ENCODE measurements at places on chromosomes 3 and 15. TPM values are rescaled to one million over a fixed set of nuclear protein-coding genes. Genes with fewer than 3 reads are reported as not detected.
A peak's percentile ranks its signal among the peaks of the same experiment; 100 is the strongest.

Gene PDZRN3
- 42.9 TPM for total RNA-seq

Gene MYRIP
- total RNA-seq, result 0.53 TPM

DNA sequence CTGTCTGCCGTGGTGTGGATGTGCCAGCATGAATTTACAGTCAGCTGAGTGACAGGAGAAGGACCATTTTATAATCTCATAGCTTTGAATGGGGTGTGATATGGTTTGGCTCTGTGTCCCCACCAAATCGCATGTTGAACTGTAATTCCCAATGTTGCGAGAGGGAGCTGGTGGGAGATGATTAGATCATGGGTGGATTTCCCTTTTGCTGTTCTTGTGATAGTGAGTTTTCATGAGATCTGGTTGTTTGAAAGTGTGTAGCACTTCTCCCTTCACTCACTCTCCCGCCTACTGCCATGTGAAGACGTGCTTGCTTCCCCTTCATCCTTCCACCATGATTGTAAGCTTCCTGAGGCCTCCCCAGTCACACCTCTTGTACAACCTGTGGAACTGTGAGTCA, 111.9 kb upstream of the CHD2 start:
- no peak for DNase-seq

DNA sequence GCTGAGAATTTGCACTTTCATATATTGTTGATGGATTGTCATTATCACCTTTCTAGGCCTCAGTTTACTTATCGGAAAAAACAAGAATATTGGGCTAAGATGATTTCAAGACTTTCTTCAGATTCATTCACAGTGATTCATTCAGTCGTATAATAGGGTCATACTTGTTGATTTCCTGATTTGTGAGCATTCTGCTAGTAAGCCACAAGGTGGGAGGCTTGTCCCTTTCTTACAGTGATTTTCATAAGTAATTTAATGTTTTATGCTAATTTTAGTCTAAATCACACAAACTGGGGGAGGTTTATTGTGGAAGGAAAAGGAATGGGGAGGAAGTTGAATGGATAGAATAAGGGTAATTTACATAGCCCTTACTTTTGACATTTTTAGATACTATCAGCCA, 126.8 kb upstream of the GOLGA6L4 start:
- DNase-seq, result no peak

DNA sequence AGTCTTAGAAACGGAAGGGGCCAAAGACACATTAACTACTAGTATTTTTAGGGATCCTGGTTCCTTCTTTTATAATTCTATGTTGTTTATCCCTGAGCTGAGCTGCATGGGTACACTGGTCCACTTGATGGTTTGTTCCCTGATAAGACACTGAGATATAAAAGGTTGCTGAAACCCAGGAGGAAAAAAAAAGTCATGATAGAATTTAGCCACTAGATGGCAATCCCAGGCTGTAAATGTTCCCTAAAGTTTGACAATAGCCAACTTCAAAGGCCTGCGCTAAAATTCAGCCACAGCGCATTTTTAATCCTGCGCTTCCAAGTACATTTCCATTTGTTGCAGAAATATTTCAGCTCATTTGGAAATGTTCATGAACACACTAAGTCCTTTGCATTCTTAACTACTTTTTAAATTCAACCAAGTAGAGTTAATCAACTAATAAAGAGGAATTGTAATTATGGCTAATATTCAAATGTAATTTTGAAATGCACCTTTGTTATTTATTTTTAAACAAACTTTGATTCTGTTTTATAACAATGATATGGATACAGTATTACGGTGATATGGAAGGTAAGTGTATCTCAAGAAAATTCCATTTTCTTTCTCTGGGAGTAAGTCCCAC, 249.3 kb upstream of the FEZF2 start:
- DNase-seq, result no peak

DNA sequence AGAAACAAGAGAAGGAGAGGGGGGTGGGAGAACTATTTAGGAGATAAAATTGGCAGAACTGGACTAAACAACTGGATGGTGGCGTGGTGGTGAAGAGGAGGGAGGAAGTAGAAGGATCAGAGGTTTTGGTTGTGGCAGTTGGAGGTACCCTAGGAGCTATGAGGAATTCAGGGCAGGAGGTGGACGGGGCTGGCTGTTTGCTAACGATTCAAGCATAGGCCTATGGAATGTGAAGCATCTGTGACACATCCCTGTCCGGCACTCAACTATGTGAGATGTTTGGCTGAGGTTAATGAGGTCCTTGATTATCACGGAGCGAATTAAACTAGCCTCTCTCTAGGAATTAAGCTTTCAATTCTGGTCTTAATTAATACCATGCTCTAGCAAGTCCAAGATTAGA, 13.5 kb downstream of the TARS3 start:
- DNase-seq, result no peak

Gene CLEC3B
- total RNA-seq, result 1.2 TPM

DNA sequence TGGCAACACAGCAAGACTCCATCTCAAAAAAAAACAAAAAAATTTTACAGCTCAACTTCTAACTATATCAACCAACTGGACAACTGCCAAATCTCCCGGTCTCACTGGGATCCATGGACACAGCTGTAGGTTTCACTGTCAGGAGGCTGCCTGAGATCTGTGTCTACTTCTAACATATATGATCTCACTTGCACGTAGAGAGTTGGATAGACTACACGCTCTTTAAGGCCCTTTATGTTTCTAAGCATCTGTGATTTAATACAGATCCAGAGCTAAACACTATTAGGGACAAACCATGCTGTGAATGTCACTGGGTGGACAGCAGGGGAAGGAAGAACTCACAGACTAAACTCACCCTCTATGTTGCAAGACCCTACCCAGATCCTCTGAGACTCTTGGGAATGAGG, 13.0 kb upstream of the APOD start:
- DNase-seq, result no peak

Gene CHRNA7
- 3.0 TPM for total RNA-seq

DNA sequence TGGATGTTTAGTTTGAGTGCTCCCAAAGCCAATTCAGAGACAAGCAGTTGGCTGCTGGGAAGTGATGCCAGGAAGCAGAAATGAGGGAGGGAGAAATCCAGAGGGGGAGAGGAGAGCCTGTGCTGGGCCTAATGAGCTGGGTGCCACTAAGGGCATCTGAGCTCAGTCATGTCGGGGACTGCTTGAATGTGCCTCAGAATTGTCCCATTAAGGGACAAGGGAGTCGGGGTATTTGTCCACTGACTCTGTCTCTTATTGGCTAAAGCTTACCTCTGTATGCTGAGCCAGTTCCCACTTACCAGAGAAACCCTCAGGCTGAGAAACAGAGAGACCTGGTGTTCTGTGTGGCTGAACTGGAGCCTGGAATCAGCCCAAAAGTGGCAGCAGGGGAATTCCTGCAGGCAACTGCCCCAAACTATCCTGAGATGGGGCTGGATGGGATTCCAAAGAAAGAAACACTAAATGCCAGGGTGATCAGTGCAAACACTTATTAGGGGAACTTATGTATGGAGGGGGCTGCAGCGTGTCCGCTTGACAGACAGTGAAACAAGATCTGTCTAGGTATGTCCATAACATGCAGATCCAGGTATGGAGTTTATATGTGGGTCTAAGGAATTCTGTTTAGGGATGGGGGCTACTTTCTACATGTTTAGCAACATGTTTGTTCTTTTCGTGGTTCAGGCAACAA, 48.6 kb downstream of the NR1D2 start:
- no peak for DNase-seq

Gene CPEB1
- total RNA-seq, result 0.69 TPM

DNA sequence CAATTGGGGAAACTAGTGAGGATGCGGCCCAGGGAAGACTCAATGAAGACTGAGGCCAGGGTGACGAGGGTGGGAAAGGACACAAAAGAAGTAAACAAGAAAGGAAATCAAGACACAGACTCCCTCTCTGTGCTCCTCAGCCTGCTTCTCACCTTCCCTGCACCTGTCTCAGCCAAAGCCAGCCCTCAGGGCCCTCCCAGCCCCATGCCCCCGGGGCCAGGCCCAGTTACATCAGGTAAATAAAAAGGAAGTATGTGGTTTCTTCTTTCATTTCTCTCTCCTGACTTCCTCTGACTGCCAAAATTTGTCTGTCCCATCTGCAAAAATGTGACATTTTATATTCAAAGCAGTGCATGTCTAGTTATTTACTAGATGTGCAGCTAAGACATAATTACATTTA, 328.0 kb downstream of the UACA start:
- no peak for DNase-seq

DNA sequence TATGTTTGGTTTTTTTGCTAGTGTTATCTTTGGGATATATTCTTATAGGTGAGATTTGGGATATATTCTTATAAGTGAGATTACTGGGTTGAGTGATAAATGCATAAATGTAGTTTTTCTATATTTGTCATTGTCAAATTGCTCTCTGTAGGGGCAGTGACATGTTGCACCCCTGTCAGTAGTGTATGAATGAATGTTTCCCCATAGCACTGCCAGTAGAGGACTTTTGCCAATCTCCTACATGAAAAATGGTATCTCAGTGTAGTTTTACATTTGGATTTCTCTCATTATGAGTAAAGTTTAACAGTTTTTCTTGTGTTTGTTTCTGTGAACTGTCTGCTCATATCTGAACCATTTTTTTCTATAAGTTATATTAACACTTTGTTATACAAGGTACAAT, 13.6 kb downstream of the U2SURP start:
- DNase-seq, result no peak

Gene THSD4
- total RNA-seq, result 82.0 TPM

Gene PTX3
- 35.6 TPM for total RNA-seq

Gene IRAK2
- total RNA-seq, result 0.97 TPM

GRCh38 chr15:96544162-96544756, 213.8 kb downstream of the NR2F2 start:
- DNase-seq, result no peak

GRCh38 chr15:29090617-29091466, 178.8 kb downstream of the NSMCE3 start:
- DNase-seq, result no peak

GRCh38 chr3:160399125-160400029, at the start of the genes IFT80 and SMC4:
TSS of gene IFT80 (minus strand) at chr3:160399225. CDS start at chr3:160384600, 14,625 bp downstream.
TSS of gene SMC4 (plus strand) at chr3:160399650. CDS start at chr3:160400827, 1,177 bp downstream.
- DNase-seq, result peak; percentile 94

Gene RGMA
- 24.3 TPM for total RNA-seq

- DNase-seq, result no peak
Observed at GRCh38 chr15:28044121-28044672, 54.9 kb downstream of the OCA2 start.

Gene DNAH1
- total RNA-seq, result 8.2 TPM

DNA sequence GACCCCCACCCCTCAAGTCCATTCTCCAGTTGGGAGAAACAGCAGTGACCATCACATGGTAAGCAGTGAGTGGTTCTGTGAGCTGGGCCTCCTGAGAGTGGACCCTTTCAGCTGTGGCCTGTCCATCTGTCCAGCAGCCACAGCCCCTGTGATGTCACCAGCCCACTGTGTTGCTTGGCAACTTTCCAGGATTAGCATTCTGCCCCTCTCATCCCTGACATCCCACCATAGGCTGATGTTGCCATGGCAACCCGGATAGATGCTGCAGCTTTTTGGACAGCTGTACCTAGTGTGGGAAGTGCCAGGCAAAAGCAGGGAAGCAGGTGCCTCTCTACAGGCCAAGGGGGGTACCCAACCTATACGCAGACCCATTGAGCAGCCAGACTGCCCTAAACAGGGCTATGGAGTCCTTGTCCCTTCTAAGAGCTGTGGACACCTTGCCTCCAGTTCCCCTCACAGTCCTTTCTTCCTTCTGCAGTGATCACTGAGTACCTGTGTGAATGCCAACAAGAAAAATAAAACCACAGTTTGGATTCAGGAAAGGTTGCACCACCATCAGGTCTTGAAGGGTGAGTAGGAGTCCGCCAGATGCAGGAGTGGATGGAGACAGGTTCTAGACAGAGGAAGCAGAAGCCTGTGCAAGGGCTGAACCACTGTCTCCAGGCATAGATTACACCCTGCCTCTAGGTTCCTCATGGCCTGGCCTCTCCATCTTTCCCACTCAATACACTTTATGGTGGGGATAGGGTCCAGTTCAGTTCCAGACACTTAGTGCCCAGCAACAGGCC, at the start of gene DNAH1:
TSS of gene DNAH1 (plus strand) at position 343 of the 788 bp plus-strand sequence. CDS start 6,124 bp downstream, outside the sequence.
- no peak for DNase-seq

Gene IMPG2
- 0.59 TPM for total RNA-seq

- no peak for DNase-seq
Observed at GRCh38 chr3:89740080-89740880, 632.9 kb downstream of the EPHA3 start.

Gene MYO5A
- 15.3 TPM for total RNA-seq

Gene TKT
- 181 TPM for total RNA-seq

- no peak for DNase-seq
Observed at GRCh38 chr3:193391902-193392301, 13.3 kb upstream of the ATP13A5 start.

DNA sequence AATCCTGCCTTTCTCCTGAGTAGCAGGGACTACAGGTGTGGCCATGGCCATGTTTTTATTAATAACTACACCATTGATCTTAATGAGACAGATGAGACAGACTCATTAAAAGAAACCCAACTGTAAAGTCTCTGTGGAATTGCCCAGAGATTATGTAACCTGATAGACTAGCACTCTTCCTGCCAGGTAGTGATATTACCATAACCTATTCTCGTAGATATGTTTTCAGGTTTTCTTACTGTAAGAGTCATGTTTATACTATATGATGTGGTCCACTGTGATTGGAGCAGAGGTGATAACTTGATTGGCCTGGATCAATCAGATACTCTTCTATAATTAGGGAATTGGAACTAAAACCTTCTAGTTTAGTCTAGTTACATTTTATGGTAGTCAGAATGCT, 93.7 kb downstream of the NFKBIZ start:
- DNase-seq, result no peak

Gene GOLGA8S
- total RNA-seq, result 0.50 TPM

- no peak for DNase-seq
Observed at GRCh38 chr3:69433969-69434325, 48.1 kb upstream of the FRMD4B start.

DNA sequence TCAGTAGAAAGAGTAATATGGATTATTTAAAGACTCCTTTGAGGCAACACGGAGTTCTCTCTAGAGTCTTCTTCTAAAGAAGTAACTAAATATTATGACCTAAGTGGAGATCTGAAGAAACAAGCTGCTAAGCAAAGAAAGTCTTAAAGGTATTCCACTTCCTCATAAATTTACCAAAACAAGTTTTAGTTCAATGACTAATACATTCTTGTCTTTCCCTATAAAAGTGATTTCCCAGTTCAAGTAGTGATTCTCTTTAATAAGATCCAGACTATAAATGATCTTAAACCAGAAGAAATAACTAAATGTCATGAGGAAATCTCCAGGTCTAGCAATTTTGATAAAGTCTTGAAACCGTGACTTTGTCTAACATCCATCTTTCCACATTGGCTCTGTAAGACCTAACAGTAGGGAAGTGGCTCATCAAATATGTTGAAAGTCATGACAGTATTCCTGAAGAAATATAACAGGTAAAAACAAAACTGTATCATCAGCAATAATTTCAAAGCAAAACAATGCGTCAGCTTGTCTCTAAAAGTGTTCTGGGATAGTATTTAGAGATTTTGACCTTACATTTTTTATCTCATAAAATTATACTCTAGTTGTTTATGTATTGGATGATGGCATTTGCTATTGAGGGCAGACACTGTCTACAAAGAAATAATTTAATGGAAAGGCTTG, 51.8 kb upstream of the NEDD4 start:
- DNase-seq, result no peak

Gene CHDH
- total RNA-seq, result 3.9 TPM

Gene CEP97
- 18.7 TPM for total RNA-seq

All from mesothelial cell of epicardium (in vitro differentiated cells).